ENCODE measurements at places on chromosomes 1 and 21. TPM values are rescaled to one million over a fixed set of nuclear protein-coding genes. Genes with fewer than 3 reads are reported as not detected.

Gene ALDH4A1
- 2.8 TPM for polyA plus RNA-seq

Gene KDF1
- polyA plus RNA-seq = 2.9 TPM

Gene ECE1
- polyA plus RNA-seq = 58.6 TPM

Gene CLCA4
- polyA plus RNA-seq = 0.16 TPM

Gene TCP10L
- 0.28 TPM for polyA plus RNA-seq

Gene MROH9
- polyA plus RNA-seq = not detected

Gene ARMH1
- 5.6 TPM for polyA plus RNA-seq

Gene PSMD4
- polyA plus RNA-seq = 252 TPM

Gene NOS1AP
- not detected for polyA plus RNA-seq

Gene GOLT1A
- polyA plus RNA-seq = not detected

Gene SLC1A7
- polyA plus RNA-seq = not detected

Gene PLA2G2F
- polyA plus RNA-seq = not detected

Data from IgD-negative memory B cell (primary cell).